Anterior cingulate cortex (tissue), 58 donors: ENCODE measurements at places on chromosomes 6 and 20.

DNA sequence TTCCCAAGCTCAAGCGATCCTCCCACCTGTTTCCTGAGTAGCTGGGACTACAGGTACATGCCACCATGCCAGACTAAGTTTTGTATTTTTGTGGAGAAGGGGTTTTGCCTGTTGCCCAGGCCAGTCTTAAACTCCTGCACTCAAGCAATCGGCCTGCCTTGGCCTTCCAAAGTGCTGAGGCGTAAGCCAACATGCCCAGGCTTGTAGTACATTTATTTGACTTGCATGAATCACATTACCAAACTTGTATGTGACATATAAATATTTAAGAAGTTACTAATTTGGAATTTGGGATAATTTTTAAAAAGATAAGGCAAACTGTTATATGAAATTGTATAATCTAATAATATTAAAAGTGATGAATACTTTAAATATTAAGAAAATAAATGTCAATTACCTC, 157.6 kb downstream of the MCHR2 start:
- no peak for DNase-seq

DNA sequence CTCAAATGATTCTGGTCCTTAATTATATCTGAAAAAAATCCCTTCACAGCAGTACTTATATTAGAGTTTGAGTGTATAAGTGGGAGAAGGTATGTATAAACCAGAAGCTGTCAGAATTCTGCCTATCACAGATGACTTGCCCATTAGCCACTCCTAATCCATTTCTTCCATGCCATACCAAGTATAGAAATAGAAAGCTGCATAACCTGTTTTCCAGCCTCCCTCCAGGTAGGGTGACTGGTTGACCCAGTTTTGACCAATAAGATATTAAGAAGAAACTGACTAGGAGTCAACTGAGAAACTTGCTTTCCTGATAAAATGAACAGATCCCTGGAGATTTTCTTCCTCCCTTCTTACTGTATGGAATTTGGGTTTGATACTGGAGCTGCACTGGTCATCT, 112.2 kb upstream of the GRIK2 start:
- DNase-seq: no peak

GRCh38 chr20:34850969-34851368, 21.7 kb downstream of the GGT7 start:
- no peak for DNase-seq

DNA sequence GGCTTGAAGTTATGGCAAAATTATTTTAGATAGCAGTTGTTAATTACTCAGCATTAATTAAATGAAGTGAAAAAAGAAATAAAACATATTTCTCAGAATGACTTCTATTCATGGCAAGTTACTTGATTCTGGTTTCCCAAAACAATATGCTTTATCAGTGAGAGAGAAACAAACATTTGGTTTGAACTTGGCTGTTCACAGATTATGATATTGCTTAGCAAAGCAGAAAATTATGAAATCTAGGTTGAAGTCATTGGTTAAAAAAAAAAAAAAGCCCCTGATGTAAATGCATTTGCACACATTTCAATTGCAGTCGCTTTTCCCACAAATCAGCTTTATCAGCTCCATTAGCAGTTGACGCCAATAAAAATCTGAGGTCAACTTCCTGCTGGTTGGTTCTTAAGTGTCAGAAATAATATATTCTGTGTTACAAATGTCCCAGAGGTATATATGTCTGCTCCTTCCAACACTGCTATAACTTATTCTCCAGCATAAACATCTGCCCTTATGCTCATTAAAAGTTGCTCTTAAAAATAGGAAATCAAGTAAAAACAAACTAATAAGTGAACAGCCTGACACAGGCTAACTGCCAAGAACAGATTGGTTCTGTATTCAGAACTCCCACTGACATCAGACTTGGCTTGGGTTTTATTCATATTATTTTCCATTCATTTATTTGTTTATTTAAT, 275.4 kb downstream of the PHF3 start:
- DNase-seq: no peak

- no peak for DNase-seq
These were observed 87.7 kb downstream of the PDE7B start for GRCh38 chr6:135939208-135939591.

DNA sequence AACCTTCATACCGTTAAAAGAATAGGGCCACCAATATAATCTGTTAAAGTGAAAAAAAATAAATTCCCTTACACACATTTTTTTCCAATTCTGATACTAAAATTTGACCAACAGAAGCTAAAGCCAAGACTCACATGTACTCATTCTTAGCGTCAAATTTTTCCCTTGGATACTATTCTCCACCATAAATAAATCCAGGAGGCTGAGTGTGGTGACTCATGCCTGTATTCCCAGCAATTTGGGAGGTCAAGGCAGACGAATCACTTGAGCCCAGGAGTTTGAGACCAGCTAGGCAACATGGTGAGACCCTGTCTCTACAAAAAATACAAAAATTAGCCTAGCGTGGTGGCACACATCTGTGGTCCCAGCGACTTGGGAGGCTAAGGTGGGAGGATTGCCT, 43.9 kb downstream of the SCML4 start:
- no peak for DNase-seq

- no peak for DNase-seq
These were observed 542.1 kb upstream of the MAN1A1 start for GRCh38 chr6:119891644-119892043.

- DNase-seq: no peak
These were observed 92.4 kb downstream of the PLCB4 start for GRCh38 chr20:9161311-9161710.

DNA sequence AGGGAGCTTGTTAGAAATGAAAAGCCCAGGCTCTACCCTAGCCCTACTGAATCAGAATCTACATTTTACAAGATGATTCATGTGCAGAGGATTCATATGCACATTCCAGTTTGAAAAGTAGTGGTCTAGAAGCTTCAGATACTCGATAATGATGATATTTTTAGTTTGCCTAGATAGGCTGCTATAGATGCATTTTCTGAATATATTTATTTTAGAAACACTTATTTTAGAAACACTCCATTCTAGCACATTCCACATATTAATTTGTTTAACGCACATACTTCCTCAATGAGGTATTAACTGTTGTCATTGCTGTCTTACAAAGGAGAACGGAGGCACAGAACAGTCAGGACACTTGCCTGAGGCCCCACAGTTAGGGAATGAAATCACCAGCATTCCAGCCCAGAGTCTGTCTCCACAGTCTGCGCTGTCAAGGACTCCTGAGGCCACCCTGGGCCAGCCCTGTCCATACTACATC, 64.4 kb downstream of the SNAP25 start:
- no peak for DNase-seq

DNA sequence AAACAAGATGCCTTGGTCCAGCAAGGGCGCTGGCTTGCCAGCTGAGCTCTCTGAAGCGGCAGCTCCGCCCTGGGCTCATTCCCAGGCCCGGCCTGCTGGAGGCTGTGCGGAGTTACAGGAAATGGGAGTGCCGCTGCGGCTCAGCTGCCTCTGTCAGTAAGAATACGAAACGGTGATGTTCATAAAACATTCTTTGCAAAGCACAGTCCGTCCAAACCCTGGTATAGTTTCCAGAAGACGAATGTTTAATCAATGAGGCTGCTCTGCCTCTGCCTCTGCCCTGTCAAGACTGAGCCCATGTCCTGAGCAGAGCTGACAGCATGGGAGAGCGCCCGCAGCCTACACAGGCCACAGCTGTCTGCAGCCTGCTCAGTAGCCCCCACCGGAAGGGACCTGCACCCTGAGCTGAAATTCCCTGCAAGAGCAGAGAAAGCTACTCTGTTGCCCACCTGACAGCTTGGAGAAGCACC, 153.3 kb upstream of the SNX9 start:
- peak; percentile 60 for DNase-seq

GRCh38 chr6:52983159-52983848, 11.8 kb downstream of the GSTA4 start:
- DNase-seq: no peak

DNA sequence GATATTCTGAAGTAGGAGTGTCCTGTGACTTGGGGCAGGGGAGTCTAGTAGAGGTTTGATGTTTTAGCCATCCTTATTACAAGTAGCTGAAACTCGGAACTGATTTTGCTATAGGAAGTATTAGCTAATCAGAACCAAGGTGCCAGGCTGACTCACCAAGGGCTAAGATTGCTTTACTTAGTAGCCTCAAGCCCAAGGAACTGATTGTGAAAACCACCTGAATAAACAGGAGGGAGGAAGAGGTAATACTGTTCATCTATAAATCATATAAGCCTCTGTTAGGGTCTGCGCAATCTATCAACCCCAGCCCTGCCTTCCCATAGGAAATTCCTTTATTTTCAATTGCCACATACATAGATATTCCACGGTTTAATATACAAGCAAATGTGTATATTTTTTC, 54.4 kb downstream of the GNAS start:
- no peak for DNase-seq

DNA sequence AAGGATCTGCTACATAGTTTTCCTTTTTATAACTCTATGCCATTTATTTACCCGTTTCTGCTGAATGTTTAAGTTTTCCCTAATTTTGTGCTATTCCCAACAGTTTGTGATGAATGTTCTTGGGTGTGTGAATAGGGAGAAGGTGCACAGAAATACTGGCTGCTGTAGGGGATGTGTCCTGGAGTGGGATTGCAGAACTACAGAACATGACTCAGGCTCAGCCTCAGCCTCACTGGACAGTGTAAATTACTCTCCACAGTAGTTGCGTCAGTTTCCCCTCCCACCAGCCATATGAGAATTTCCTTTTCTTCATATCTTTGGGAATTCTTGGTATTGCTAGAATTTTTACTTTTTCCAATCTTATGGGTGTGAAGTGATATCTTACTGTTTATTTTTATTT, 57.0 kb downstream of the SLX4IP start:
- no peak for DNase-seq

- DNase-seq: no peak
These were observed 12.2 kb downstream of the PPARD start for GRCh38 chr6:35354361-35355135.

DNA sequence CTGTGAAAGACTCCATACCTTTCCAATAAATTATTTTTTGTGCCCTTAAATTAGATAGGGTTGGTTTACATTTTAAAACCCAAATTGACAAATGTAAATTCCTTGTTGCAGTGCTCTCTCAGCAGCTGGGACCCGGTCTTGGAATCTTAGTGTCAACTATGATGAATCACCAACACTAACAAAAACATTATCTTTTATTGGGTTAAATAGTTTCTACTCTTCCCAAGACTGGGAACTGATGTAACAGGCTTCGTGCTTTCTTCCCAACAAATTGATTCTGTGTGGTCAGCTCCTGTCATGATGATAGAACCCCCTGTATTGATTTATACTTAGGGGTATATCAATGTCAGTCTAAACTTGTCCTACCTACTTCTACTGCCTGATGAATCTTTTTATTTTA, 23.2 kb upstream of the AHI1 start:
- no peak for DNase-seq

DNA sequence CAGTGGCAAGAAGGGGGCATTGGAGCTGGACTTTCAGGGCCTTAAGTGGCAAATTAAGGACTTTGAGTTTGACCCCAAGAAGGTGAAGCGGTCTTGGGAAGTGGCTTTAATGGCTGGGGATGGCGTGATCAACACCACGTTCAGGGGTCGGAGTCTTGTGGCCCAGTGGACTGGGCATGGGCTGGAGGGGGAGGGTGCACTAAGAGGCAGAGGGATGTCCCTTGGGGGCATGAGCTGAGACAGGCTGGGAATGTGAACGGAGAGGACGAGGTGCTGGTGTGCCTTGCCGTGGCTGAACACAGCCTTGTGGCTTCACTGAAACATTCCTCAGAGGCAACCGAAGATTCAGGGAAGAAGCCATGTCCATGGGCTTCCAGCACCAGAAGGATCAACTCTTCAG, 227.0 kb downstream of the SYNDIG1 start:
- no peak for DNase-seq

GRCh38 chr6:151254451-151255081, 14.8 kb downstream of the AKAP12 start:
- DNase-seq: no peak
